Stimulated activated CD4-positive, alpha-beta T cell treated with anti-CD3 and anti-CD28 coated beads, Interleukin-1b, Interleukin-23, amount 100 ng/mL, for 48 hours (primary cell): ENCODE measurements at places on chromosomes 5 and 9.

DNA sequence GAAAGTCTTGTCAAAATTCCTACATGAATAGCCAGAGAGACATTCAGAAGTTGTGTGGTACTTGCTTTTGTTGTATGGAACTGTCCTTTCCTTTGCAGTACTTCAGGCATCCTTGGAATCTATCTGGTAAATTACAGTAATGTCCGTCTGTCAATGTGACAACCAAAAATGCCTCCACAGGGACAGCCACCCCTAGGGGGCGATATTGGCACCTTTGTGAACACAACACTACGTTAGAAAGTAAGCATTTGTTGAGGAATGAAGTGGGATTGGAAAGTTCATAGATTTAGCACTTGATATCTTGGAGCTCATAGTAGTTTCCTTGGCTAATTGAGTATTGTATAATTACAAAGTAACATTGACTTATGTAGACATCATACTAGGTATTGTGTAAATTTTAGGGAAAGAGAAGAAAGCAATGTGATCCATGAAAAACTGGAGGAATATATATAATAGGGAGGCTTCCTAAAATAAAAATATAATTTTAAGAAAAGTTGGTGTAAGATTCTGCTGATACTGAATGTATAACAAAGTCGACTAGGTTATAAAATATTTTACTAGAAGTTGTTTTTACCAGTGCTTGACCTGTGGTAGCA lies 32.7 kb downstream of the TMEFF1 start:
- peak; percentile 67 for DNase-seq

- DNase-seq, result no peak
Measured at GRCh38 chr9:80158131-80158530, 586.4 kb downstream of the TLE4 start.

- no peak for DNase-seq
Measured at GRCh38 chr5:137598399-137598798, 99.3 kb upstream of the SPOCK1 start.

DNA sequence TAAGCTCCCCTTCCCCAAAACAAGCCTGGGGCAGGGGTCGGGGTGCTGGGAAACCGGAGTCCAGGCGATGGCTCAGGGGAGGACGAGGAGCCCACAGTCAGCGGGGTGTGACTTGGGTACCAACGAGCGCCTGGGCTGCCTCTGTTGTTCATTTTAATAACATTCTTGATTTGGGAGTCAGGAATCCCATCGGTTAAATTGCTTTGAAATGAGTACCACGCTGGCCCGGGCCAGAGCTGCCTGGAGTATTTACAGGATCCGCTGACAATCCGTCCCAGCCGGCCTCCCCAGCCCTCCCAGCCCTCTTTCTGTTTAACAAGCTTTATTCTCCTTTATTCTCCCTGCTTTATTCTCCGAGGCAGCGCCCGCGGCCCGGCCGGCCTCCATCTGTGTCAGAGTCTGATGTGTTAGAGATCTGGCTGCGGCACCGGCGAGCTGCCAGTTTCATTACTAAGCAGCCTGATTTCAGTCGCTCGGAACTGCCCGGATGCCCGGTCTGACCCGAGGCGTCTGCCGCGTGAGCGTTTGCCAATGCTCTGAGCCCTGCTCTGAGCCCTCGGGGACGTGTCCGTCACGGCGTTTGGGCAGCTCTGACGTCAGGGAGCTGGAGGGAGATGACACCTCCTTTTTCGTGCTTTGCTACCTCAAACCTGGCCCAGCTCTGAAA lies 16.5 kb upstream of the QRFP start:
- DNase-seq, result no peak

- no peak for DNase-seq
Measured at GRCh38 chr5:149435015-149435376, 55.9 kb upstream of the IL17B start.

GRCh38 chr5:143636931-143637528 lies 174.9 kb upstream of the HMHB1 start:
- DNase-seq, result no peak

- DNase-seq, result no peak
Measured at GRCh38 chr9:124122321-124122720, 110.8 kb downstream of the LHX2 start.

GRCh38 chr5:180137401-180138213 lies 66.0 kb upstream of the RNF130 start:
- DNase-seq, result no peak

DNA sequence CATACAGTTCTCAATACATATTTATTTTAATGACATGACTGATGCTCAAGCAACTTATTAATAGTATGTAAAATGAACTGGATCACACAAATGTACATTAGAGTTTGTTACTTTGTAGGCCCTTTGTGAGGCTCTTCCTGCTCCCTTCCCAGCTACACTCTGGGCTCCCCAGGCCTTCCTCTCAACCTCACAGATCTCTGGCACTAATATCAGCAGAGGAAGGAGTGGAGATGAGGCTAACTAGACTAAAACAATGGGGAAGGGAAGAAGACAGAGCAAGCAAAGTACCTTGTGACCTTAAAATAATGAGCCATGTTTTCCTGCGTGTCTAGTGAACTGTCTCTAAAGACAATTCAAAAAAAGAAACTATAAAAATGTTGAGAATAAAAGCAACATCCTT lies 30.3 kb upstream of the TEK start:
- DNase-seq, result no peak

- DNase-seq, result no peak
Measured at GRCh38 chr5:65914641-65915196, 11.7 kb upstream of the ERBIN start.

- no peak for DNase-seq
Measured at GRCh38 chr5:77232574-77233358, 22.3 kb downstream of the PDE8B start.

- no peak for DNase-seq
Measured at GRCh38 chr5:5188376-5189050, 48.4 kb downstream of the ADAMTS16 start.

- DNase-seq, result no peak
Measured at GRCh38 chr5:132473668-132474067, 16.9 kb downstream of the IRF1 start.

DNA sequence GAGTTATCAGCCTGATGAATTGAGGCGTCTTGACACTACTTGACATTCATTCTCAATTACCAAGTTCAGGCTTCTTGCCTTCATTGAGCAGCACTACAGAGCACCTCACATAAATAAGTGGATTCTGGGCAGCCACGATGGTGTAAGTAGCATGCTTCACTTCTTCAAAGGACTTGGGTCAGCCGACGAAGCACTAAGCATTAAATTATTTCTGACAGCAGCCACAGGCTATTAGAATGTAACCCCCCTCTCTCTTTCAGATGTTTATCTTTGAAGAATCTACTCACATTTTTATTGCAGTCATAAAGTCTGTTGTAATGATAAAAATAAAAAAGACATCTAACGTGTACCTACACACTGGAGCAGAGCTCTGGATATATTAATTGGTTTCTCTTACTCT lies 45.9 kb upstream of the VPS13A start:
- DNase-seq, result no peak

DNA sequence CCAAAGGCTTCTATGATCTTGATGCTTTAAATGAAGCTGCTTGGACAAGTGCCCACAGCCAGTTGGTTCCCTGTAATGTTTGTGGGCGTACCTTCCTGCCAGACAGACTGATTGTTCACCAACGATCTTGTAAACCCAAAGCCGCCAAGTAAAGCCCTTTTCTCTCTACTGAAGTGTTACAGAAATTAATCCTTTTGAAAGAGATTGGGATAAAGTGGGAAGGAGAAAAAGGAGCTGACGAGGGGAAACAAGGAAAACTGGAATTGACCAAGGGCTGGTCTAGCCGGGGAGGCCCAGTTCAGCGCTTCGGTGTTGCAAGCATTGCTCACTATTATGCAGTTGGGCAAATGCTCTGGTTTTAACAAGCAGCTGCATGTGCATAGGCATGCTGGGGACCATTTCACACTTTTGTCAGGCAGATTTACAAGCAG lies 53.2 kb downstream of the ZNF474 start:
- DNase-seq, result no peak

GRCh38 chr5:110900829-110901228 lies 162.0 kb downstream of the SLC25A46 start:
- DNase-seq, result no peak

DNA sequence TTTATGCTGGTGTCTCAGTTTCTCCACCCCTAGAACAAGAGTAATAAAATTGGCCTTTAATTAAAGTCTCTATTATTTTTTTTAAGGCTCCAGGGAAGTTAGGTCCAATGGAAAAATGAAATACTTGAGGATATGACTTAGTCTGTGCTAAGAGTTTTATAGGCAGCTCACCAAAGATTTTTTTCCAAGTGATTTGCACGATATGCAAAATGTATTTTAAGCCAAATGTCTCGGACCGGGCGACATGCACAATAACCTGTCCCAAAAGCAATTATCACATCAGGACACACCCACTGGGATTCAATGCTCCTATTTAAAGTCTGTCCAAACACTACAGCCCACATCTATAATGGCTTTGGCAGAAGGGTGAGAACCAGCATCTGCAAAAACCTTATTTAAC lies 136.1 kb upstream of the ANKH start:
- no peak for DNase-seq

DNA sequence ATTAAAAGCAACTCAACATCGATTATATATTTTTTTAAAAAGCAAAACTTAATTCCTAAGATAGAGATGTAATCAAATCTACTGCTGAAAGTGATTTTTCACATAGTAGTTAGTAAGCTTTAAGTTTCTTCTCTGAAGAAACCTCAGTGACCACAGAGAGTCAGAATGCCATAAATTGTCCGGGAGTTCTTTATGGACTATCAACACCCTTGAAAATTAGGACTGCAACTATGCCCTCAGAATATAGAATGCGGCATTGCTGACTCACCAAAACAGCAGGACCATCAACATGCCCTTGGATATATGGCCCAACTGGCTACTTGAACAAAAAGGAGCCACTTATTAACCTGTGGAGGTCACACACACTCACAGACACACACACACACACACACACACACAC lies 228.9 kb upstream of the SNX2 start:
- no peak for DNase-seq

DNA sequence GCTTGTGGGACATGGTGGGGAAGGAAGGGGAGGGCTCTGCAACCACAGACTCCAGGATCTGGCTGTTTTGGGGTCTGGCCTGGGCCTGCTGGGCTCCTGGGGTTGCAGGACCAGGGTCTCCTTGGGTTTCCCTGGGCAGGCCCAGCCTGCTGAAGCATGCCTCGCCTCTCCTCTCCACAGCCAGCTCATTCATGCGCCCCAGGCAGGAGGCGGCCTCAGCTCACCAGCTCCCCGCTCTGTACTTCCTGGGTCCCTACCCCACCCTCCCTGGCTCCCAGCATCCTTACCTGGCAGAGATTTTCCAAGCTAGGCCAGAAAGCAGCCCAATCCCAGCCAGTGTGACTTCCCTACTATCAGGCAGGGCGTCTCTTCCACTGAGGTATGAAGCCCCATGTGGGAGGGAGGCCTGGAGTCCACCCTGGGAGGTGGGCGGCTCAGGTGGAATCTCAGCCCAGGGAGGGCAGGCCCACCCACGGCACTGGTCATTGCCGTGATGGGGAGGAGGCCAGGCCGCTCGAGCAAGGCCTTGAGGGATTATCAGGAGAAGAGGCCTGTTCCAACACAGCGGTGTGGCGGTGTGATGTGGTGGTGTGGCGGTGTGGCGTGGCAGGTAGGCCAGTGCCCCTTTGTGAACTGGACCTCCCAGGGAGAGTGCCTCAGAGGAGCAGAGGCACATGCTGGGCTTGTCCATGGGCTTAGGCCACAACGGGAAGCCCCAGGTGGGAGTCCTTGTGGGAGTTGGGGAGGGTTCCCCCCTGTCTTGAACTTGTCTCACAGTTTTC lies 103.4 kb downstream of the DAB2IP start:
- no peak for DNase-seq

DNA sequence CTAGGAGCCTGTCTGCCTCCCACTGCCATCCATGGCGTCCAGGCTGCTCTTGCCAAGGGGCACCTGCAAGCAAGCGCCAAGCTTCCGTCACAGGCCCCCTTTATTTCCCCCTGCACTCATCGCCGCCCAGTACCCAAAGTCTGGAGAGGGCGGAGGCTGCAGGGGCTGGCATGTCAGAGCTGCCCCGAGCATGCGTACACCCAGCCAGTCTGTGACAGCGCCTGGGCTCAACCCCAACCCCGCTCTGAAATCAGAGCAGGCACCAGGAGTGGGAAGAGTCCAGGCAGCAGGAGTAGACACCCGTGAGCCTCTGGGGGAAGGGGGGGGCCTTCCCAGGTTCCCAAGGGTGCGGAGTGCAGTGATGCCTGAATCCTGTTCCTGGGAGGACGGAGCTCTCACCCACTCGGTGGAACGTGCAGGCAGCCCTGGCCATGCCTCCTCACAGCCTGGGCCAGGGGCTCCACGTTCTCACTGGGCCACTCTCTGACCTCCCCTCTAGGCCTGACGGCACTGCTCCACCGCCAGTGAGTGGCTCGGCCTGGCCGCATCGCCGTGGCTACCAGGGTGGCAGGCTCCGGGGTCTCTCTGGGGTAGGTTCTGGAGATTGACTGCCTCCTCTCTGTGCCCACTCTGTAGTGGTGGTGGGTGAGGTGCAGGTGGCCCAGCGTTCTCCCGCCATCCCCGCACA lies 469.0 kb downstream of the CDH9 start:
- no peak for DNase-seq

- no peak for DNase-seq
Measured at GRCh38 chr5:167916706-167917105, 374.7 kb upstream of the WWC1 start.

- DNase-seq, result no peak
Measured at GRCh38 chr9:73810585-73811215, 659.0 kb downstream of the ANXA1 start.

DNA sequence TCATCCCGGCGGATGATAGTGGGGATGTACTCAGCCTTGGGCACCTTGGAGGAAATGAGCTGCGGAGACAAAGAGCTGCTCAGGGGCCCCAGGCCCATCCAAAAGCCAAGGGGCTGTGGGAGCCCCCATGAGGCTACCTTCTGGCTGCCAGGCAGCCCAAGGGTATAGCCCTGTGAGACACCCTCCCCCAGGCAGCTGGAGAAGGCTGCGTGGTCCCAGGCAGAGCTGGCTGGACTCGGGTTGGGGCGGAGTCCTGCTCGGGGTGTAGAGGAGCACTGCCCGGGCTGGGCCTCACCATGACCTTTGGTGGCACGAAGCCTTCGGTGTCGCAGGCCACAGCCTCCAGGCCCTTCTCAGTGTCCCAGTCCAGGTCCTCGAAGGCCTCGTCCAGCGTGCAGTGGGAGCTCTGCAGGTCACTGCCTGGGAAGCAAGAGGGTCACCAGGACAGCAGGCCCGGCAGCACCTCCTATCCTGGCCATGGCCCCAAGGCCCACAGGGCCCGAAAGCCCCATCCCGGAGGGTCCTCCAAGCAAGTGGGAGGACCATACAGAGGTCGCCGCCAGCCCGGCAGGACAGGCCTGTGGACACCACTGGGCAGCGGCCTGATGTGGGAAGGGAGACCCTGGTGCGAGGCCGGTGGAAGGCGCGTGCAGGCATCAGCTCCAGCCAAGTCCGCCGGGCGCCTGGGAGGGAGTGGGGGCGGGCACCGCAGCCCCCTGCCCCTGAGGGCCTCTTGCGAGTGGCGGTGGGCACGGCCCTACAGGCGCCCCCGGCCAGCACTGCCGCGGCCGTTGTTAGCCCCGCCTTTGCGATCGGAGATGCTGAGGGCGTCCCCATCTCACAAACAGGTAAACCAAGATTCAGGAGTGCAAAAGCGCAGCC lies 6.1 kb downstream of the NSMF start:
- peak; percentile 21 for DNase-seq
